ENCODE measurements at places on chromosomes 3 and 15. TPM values are rescaled to one million over a fixed set of nuclear protein-coding genes. Genes with fewer than 3 reads are reported as not detected.
A peak's percentile ranks its signal among the peaks of the same experiment; 100 is the strongest.

- DNase-seq = no peak
These were observed 22.4 kb downstream of the DUOX2 start for GRCh38 chr15:45091576-45091975.

GRCh38 chr15:100256970-100257650 is 84.7 kb downstream of the ADAMTS17 start:
- DNase-seq = no peak

DNA sequence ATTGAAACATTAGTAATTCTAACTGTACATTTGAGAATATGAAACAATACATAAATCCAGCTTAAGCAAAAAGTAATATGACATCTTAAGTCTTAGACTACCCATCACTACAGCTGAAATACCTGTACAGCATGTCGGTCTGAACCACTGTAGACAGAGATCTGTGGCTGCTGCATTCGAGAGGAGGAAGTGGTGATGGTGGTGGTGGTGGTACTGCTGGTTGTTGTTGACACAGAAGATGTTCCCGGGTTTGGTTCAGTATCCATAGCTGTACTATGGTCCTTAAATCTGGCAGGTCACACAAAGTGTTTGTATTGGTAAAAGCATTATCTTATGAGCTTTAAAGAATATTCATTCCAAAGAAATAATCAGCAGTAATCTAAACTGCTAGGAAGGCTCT is 2.9 kb downstream of the PHC3 start:
- no peak for DNase-seq

GRCh38 chr3:107956991-107957900 is 133.6 kb downstream of the CD47 start:
- DNase-seq = no peak

- no peak for DNase-seq
These were observed 40.1 kb downstream of the EAF1 start for GRCh38 chr3:15467227-15468181.

DNA sequence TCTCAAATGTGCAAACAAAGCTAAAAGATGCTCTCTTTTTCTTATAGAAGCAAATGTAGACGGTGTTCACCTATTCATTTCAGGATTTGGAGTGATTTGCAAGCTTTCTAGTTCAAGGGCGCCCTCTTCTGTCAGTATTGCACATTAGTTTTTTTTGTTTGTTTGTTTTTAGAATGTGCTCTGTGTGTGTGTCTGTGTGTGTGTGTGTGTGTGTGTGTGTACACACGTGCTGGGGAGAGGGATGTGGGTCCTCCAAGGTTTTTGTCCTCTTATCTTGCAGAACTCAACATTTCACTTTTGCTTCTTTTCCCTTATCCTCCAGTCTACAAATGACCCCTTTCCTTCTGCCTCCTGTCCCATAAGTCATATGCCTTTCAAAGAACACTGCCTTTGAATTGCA is 23.5 kb downstream of the DNAH1 start:
- peak; percentile 79 for DNase-seq

GRCh38 chr3:188396251-188396650 is 242.3 kb downstream of the LPP start:
- no peak for DNase-seq

DNA sequence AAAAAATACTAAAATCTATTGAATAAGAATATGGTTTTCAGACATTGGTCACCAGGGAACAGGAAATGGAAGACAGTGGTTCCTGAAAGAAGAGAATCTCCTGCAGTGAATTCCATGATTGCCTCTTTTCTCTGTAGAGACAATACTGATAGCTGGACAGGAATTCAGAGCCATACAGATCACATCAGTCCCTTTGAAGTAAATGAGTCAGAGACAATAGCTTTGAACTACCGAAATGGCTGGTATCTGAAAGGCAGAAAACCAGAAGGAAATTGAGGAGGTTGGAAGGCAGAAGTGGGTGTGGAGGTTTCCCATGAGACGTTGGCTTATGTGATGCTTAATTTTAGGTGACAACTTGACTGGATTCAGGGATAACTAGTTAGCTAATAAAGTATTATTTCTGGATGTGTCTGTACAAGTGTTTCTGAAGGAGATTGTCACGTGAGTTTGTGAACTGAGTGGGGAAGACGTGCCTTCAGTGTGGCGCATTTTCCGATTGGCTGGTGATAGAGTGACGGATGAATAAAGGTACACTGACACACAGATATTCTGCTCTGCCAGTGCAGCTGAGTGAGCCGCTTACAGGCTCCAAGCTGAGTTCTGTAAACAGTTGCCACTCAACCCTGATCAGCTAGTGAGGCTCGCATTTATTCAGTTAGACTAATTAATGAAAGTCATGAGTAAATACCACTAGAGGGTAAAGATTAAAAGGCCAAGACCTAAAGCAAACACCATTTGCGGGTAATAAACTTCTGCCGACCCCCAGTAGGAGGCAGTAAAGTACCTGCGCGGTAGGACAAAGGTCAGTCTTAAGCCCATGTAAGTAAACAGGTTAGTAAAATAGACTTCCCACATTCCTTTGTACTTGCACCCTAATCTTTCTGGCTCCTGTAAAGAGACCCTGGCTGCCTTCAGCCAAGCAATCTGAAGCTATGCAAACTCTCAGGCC is 1298.6 kb downstream of the SI start:
- DNase-seq = no peak

DNA sequence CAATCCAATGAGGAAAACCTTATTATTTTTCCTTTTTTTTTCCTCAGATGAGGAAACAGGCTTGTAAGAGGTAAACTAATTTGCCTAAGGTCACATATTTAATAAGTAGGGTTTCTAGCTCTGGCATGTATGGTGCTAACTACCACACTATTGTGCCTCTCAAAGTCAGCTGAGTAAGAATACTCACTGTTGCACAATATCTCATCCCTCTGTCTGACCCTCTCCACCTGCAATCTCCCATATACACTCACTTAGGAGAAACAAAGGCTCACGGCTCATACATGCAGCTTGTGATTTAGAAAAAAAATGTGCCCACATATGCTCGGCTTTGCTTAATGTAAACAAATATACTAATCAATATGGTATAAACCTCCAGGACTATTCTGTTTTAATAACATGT is 10.4 kb upstream of the ARIH1 start:
- DNase-seq = no peak

DNA sequence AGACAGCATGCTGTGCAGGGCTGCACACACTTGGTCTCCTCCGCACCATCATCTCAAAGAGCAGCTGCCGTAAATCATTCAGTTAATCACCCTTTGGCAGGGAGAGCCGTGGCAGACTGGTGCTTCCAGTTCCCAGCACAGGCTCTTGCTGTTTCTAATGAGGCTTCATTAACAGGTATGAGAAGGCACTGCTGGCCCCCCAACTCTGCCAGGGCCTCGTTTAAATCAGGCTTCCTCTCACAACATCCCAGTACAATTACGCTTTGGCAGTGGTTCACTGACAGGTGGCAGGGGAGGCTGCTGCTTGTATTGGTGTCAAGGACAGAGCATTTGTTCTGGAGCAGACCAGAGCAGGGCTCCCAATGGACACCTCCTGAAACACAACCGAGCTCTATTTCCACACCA is 77.1 kb downstream of the BFSP2 start:
- DNase-seq = peak; percentile 69

DNA sequence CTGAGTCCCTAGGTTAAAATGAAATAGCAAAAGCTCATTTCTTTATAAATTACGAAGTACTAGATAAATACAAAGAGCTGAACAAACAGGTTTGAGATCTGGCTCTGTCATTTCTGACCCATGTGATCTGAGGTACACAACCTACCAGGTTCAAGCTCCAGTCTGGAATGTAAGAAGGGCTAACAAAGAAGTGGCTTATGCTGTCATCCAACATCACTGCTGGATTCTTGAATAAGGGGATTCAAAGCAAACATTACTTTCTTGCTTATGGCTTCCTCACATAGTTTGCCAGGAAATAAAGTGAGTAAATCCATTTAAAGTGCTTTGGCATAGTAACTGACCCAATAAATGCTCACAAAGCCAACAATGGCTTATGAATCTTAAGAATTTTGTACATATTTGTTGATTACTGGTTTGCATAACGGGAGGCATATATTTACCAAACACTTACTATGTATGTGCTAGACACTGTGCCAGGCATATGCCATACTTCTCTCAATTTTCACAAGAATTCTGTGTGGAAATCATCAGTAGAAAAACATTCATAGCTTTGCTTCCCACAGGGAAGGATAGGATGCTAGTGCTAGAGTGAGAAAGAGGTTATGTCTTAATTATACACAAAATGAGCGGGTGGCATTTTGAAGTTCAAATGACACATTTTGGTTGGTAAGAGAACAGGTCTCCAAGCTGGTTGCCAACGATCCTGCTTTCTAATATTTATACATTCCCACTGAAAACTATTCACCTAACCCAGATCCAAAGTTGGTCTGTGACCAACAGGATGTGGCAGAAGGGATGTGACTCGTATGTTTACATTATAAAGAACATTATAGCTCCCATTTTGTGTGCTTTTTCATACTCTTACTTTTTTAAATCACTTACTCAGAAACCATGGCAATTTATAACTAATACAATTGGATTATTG is 38.7 kb upstream of the CSPG5 start:
- DNase-seq = peak; percentile 3

DNA sequence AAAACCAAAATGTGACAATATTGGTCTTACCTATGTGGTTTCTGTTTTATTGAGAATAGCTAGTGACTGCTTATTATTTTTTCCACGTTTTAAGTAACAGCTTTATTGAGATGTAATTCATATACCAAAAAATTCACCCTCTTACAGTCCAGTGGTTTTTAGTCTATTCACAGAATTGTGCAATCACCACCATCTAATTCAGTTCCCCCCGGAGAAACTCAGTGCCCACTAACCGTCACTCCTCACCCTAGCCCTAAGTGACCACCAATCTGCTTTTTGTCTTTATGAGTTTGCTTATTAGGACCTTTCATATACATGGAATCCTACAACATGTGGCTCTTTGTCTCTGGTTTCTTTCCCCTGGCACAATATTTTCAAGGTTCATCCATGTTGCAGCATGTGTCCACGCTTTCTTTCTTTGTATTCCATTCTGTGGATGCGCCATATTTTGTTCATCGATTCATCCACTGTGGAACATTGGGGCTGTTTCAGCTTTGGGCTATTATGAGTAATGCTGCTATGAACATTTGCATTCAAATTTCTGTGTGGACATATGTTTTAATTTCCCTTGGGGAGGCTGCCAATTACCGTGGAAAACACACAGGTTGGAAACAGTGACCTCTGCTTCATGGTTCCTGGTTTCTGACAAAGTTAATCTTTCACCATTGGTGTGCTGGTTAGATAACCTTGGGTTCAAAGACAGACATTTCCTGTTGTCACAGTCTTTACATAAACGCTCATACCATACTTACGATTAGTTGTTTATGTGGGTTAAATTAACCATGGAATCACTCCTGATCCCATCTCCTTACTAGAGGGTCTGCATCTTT is 3.2 kb upstream of the BCL2L10 start:
- DNase-seq = peak; percentile 45

- no peak for DNase-seq
These were observed 38.8 kb downstream of the TBC1D2B start for GRCh38 chr15:78038585-78039247.

DNA sequence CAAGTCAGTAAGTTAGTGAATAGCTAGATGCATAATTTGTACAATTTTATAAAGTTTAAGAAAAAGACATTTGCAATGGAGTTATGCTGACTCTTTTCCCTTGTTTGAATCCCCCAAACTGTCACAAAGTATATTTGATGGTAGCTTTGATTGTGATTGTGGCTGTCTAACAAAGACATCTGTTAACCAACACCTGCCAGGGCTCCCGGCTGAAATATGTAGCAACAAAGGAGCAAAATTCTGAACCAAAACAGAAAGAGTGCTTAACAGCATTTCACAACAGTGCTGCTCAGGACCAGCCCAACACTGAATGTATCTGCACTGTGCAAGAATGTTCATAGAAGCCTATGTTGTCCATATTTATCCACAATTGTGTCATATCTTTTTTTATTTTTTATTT is 39.4 kb downstream of the LEO1 start:
- no peak for DNase-seq

DNA sequence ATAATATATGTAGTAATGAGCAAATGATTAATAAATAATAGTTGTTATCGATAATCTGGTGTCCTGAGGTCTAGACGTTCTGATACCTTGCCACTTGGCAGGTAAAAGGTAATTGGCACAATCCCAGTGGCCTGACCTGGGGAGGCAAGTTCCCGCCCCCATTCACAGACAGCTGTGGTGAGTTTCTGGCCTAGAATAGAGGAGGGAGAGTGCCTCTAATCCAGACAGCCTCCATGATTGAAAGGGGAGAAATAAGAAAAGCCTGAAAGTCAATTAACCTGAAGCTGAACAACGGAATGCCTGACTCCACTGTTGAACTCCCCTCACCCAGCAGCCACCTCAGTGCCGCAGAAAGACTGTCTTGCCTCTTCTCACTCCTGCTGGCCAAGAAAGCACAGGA is 38.1 kb upstream of the SV2B start:
- no peak for DNase-seq

DNA sequence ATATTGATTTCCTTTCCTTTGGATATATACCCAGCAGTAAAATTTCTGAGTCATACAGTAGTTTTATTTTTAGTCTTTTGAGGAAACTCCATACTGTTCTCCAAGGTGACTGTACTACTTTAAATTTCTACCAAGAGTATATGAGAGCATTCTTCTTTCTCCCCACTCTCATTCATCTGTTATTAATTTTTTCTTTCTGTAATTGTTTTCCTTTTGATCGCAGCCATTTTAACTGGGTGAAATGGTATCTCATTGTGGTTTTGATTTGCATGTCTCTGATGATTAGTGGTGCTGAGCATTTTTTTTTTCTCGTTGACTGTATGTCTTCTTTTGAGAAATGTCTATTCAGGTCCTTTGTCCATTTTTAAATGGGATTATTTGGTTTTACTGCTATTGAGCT is 18.3 kb upstream of the VGLL3 start:
- no peak for DNase-seq

- no peak for DNase-seq
These were observed 13.7 kb downstream of the CELF6 start for GRCh38 chr15:72306211-72306785.

GRCh38 chr15:100780208-100780800 is 99.3 kb upstream of the ALDH1A3 start:
- DNase-seq = no peak

DNA sequence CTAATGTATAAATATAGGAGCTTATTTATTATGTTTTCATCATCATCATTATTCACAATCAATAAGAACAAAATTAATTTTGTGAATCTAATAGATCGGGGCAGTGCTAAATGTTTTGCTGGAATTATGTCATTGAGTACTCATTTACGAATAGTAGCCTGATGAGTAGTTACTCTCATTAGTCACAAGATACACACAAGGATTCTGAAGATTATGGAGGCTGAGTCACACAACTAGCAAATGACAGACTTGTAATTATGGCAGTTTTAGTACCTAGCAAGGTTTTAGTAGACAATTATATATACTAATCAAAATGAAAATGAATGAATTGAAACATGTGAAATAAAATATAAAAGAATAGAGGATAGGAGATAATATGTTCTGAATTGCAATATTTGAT is 954.2 kb downstream of the CADM2 start:
- DNase-seq = no peak

- DNase-seq = no peak
These were observed 24.1 kb upstream of the MITF start for GRCh38 chr3:69715204-69715603.

- DNase-seq = no peak
These were observed 130.8 kb upstream of the SNTN start for GRCh38 chr3:63521657-63522056.

GRCh38 chr3:122668930-122669730 is 11.5 kb upstream of the PARP14 start:
- peak; percentile 84 for DNase-seq

The MYL3 gene
- total RNA-seq = not detected

The TRAK1 gene
- total RNA-seq = 190 TPM

The SH2D7 gene
- total RNA-seq = not detected

The GOLGA8S gene
- not detected for total RNA-seq

The GOLGA8J gene
- not detected for total RNA-seq

Data from HT-29 (cell line).